Stimulated activated CD4-positive, alpha-beta T cell treated with anti-CD3 and anti-CD28 coated beads, TNF-alpha, amount 100 ng/mL, for 24 hours (primary cell): ENCODE measurements at places on chromosomes 7 and 10.

DNA sequence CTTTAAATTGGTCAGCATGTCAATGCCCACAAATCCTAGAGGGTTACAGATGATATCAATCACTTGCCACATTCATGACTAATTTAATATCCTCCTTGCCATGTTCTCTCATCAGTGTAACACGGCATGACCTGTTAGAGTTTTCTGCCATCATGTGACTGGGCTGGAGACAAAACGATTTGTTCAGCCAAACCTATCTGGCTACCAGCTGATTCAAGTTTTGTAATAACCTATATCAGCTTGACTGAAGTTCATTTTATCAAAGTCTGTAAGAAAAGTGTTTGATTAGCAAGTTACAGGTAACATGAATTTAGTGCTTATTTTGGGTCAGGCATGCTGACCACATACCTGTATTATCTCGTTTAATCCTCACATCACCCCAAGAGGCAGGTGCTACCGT is 25.7 kb downstream of the NEUROD6 start:
- no peak for DNase-seq

DNA sequence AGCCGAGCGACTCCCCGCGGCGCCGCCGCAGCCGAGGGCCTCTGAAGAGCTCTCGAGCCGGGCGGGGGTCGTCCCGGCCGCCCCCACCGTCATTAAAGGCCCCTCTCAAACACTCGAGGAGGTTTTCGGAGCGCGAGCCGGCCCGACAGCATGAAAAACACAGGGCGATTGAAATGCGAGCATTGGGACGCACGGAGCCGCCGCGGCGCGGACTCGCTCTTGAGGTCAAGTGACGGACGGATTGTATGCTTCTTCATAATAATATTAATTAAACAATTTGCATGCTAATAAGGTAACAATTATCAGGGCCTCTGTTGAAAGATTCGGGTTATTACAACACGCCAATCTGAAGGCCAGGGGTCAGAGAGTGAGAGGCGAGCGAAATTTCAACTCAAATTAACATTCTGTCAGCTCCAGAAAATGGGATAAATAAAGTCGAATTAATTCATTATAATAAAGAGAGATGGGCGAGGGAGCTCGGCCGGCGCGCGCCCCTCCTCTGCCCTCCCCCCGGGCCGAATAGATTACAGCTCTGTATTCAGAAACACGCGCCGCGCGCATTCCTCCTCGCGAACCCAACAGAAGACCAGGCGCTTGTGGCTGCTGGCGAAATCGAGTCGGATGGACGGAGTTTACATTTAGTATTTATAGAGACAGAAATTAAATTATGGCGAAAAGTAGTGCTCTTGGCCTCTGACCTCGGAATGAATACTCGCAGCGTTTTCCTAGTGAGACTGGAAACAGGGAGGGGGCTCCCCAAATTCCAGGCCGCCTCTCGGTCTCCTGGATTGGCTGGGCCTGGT is 2.1 kb upstream of the UNCX start:
- DNase-seq = no peak

DNA sequence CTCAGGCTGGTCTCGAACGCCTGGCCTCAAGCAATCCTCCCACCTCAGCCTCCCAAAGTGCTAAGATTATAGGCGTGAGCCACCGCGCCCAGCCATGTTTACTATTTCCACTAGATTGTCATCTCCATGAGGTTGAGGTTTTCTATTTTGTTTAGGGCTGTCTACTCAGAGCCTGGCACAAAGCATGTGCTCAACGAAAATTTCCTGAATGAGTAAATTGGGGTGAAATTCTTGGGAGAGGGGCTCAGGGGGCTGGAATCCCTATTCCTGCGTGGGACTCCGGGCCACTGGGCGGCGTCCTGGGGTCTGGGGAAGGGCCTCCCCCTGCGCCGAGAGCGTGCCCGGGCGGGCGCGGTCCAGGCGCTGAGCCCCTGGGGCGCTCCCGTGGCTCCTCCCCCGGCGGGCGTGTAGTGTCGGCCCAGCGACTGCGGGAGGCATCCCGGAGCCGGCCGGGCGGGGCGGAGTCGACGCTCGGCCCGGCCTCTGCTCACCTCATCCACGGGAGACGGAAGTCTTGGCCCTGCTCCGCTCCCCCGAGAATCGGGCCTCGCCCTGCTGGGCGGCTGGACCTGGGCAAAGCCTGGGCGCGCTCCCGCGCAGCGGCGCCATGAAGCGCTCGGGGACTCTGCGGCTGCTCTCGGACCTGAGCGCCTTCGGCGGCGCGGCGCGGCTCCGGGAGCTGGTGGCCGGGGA is at the start of gene HPS6:
Gene HPS6 (plus strand): TSS at position 482 of the 693 bp plus-strand sequence. CDS start 126 bp downstream, at position 608.
- DNase-seq = peak; percentile 78

- no peak for DNase-seq
Measured at GRCh38 chr7:96199421-96199820, 122.5 kb downstream of the SLC25A13 start.

DNA sequence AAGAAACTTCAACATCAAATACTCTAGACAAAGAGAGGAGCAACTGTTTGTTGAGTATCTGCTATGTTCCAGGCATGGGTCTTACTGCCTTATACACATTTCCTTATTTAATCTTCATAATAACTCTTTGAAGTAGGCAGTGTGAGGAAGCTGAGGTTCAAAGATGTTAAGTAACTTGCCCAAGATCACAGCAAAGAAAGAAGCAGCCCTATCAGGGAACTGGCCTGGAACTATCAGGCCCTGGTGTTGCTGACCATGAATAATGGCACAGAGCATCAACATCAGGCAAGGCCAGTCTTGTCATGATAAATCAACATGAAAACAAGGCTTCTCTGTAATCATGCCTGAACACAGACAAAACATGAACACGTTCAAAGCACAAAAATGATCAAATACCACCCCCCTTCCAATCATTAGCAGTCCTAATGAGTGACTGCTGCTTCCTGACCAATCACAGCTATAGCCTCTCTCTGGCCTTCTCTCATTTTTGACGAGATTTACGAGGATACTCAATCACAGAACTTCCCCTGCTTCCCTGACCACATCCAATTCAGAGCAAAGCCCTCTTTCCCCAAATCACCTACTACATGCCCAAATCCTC is 2.3 kb downstream of the GSDME start:
- no peak for DNase-seq

GRCh38 chr10:110076559-110077318 is 69.0 kb downstream of the ADD3 start:
- no peak for DNase-seq

DNA sequence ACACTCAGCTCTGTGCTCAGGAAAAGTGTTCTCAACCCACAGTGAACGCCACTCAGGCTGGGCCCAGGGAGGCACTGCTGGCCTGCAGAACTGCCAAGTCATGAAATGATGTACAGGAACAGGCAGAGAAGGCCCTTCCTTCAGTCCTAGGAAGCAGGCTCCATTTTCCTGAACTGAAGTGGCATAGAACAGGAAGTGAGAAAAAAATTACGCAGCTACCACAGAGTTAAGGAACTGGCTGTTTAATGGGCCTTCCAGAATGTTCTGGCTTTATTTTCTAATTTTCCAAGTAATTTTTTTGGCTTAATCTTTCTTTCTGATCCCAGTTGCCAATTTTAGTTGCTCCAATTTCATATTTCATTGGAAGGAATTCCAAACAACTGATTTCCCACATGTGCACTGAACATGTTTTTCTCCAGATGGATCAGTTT is 39.3 kb downstream of the LRRC18 start:
- no peak for DNase-seq

- no peak for DNase-seq
Measured at GRCh38 chr10:3605882-3606281, 179.1 kb downstream of the KLF6 start.

DNA sequence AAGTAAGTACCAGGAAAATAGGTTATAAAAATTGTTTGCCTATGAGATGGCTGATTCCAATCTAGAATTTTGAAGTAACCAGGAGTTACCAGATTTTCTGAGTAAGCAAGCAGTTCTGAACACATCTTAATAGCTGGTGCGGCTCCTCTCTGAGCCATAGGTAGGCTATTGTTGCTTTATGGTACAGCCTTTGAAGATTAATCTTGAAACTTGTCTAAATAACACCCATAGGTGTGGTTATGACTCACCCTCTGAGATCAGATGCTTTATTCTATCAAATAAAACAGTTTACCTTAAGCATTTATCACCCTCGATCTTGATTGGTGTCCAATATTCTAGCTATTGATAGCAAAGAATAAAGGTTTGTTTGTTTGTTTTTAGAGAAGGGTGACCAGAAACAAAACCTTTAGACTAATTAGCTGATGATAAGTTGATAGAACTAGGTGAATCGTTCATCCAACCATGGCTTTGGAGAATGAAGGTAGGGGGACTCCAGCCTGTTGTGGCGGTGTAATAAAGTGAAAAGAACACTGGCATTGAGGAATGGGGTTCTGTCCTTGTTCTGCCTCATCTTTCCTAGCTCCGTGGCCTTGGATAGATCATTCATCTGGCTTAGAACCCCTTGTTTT is 72.2 kb downstream of the VTI1A start:
- DNase-seq = no peak

- DNase-seq = no peak
Measured at GRCh38 chr10:61923210-61923949, 21.9 kb downstream of the ARID5B start.

GRCh38 chr7:144842377-144842851 is 6.6 kb upstream of the TPK1 start:
- DNase-seq = no peak

GRCh38 chr7:132004529-132004928 is 448.1 kb upstream of the PODXL start:
- DNase-seq = no peak

DNA sequence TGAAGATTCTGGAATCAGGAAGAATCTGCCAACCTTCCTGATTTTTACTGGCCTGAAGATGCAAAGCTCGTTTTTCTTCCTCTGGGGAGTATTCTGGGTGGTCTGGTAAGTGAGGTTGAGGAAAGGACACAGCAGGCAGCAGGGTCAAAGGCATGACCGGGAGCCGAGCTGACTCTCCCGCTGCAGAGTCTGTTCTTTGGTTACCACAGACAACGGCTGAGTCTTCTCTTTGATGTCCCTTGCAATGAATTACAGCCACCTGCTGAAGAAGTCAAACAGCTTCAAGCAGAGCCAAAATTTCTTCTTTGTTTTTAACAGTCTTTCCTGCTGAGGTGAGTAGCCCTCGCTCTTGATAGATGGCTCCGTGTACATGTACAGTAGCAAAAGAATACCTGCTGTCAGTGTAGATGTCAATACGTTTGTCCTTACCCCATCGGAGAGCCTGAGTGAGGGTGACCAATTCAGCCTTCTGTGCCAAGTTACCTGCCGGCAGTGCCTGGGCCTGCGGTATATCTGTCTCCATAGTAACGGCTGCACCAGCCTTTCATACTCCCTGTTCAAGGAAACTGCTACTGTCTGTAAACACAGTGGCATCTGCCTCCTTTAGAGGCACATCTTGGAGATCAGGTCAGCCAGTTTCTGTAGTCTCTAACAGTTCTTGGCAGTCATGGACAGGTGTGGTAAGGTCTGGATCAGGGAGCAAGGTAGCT is 76.4 kb downstream of the PRR15 start:
- DNase-seq = no peak

GRCh38 chr10:120521880-120522279 is 64.9 kb downstream of the PLPP4 start:
- DNase-seq = no peak

DNA sequence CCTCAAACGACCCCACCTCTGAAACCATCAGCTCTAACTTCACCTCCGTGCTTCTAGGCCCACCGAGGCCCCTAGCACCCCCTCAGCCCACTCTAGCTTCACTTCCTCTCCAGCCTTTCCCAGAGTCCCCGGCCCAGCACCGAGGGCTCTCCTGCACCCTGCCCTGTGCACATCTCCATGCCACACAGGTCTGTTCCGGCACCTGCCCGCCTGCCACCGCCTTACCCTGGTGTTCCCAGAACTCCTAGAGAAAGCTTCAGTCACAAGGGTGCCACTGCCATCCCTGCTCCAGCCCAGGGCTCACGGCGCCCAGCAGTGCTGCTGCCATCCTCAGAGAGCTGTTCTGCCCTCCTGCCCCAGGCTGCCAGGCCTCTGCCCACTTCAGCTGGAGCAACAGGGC is 61.3 kb upstream of the INSIG1 start:
- no peak for DNase-seq

GRCh38 chr7:45130910-45131309 is 19.4 kb upstream of the TBRG4 start:
- DNase-seq = no peak

GRCh38 chr7:100169147-100169850 is 882 bp upstream of the GAL3ST4 start:
- no peak for DNase-seq

- DNase-seq = no peak
Measured at GRCh38 chr10:132508581-132509443, 28.8 kb upstream of the INPP5A start.

GRCh38 chr7:111787099-111787498 is 224.8 kb upstream of the IMMP2L start:
- DNase-seq = no peak

GRCh38 chr10:1632141-1632540 is 105.2 kb downstream of the ADARB2 start:
- no peak for DNase-seq

- DNase-seq = no peak
Measured at GRCh38 chr10:133511408-133511807, 15.8 kb upstream of the CYP2E1 start.

DNA sequence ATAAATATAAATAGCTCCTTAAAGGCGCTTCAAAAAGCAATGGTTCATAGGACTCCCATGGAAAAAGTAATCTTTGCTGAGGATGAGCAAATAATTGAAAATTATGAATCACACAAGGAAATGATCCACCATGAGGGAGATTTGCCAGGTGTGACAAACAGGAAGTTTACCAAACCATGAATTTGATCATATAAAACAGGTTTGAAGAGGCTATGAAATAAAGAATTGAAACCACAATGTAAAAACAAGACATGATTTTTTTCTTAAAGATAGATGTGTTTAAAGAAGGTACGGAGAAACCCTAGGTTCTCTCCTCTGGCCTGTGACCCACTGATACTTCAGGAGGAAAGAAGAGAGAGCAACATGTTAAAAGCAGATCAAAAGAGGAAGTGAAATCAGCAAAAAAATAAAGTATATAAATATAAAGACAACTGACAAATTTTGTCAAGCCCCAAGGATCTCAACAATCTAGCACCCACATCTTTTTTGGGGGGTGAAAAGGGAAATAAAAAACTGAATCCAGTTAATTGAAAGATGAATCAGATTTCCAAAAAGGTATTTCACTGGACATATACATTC is 111.3 kb upstream of the ASAH2 start:
- DNase-seq = no peak

DNA sequence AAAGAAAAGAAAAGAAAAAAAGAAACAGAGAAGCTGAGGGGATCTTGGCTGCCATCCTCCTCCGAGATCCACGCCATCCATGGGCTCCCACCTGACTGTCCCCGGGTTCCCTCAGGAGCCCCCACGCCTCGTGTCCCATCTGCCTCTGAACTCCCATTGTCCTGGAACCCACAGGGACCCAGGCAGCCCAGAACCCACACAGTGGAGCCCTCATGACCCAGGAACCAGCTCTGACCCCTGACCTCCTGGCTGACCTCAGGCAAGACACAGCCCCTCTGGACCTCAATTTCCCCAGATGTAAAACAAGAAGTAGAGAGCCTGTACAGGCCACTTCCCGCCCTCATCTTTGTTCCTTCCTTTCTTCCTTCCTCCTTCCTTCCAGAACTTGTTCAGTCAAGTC is 40.4 kb downstream of the RASGEF1A start:
- DNase-seq = no peak
